Activated CD4-positive, alpha-beta memory T cell treated with anti-CD3 and anti-CD28 coated beads for 36 hours (primary cell): ENCODE measurements at places on chromosomes 6 and 20.

- DNase-seq, result no peak
These were observed 250.0 kb downstream of the UST start for GRCh38 chr6:148996815-148997214.

- no peak for DNase-seq
These were observed 79.8 kb downstream of the TBXT start for GRCh38 chr6:166087852-166088251.

DNA sequence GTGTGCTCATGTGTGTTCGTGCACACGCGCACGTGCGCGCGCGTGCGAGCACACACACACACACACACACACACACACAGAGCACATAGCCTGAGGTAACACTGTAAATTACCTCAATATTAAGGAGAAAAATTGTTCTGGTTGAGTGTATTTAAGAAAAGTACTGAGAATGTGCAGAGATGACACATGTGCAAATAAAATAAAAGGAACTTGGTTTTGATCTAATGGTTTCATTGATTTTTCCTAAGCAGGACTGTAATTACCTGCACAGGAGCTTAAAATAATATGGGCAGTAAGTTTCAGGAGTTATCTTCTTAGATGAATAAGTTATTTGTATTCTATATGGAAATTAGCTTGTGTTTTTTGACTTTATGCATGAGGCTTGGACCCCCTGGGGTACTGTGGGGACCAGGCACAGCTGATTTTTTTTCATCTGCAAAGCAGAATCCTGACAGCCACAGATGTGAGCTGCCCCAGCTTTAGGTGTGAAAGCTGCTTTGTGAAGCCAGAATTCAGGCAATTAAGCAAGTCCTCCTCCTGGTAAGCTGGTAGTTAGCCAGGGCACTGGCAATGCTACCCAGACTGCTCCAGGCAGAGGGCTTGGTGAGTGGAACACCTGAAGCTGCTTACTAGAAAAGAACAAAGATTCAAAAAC is 1040.6 kb upstream of the CITED2 start:
- no peak for DNase-seq

GRCh38 chr6:159483259-159483658 is 209.8 kb downstream of the SOD2 start:
- no peak for DNase-seq

GRCh38 chr6:159440911-159441703 is 251.9 kb downstream of the SOD2 start:
- no peak for DNase-seq

DNA sequence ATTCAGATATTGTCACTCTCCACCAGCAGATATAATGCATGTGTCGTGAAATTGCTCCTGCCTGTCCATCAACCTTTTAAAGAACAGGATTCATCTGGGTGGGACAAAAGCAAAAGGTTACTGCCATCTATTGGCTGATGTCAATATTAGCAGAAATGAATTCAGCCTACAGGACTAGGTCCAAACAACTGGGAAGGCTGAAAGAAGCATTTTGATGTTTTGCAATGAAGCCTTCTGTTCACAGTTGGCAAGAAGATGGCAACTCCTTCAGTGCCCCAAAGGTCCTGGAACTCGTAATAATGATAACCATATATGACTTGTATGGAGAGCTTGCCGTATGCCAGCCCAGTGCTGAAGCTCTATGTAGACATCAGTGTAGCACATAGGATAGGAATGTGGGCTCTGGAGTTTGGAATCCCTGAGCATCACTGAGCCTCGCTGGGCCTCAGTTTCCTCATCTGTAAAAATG is 7.5 kb downstream of the BCAS1 start:
- DNase-seq, result no peak

DNA sequence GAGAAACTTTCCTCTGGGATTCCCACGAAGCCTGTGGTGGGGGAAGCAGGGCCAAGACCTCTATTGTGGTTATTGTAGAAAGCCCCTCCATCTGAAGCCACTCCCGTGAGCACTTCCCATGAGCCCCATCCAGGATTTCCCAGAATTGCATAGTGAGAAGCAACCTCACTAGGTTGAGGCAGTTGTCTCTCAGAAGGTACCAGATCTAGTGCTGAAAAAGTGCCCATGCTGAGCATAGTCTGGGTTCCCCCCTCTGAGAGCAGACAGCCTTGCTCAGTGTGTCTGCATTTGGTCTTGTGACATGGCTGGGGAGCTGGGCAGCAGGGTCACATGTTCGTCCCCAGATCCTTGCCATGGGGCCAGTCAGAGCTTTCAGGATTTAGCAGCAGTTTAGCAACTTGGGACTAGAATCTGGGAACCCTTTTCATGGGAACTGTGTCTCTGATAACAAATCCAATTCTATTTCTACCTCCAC is 38.6 kb downstream of the SLC9A8 start:
- no peak for DNase-seq

GRCh38 chr20:62482146-62482809 is 6.5 kb upstream of the GATA5 start:
- no peak for DNase-seq

DNA sequence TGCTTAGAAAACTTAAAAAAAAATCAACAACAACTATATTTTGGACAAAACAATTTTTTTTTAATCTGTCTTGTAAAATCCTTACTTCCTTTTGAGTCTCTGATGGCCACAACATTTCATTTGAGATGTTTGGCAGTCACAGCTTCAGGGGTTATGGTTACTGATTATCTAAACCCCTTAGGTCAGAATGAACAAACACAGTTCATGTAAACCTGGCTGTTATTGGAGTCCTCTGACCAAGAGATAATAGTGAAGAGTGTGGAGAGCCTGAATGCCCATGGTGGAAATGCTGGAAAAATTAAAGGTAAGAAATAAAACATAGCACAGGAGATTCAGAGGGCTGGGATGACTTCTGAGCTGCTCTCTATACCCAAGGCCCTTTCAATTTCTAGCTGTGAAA is 38.2 kb downstream of the TMX4 start:
- no peak for DNase-seq

DNA sequence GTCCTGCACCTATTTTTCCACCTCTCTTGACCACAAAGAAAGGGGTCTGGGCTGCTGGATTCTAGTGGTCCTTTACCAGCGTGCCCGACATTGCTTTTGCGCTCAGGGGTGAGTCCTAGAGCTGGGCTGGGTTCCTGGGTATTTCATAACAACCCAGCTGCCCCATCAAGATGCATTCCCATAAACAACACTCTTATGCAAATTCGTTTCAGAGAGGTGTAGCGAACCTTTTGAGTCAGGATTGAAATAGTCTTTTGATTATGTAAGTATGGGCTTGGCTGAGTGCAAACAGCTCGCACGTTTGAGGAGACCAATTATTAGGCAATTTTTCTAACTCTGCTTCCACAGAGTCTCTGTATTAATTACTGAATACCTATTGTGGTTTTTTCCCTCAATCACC is 13.7 kb downstream of the ACOT13 start:
- DNase-seq, result no peak

DNA sequence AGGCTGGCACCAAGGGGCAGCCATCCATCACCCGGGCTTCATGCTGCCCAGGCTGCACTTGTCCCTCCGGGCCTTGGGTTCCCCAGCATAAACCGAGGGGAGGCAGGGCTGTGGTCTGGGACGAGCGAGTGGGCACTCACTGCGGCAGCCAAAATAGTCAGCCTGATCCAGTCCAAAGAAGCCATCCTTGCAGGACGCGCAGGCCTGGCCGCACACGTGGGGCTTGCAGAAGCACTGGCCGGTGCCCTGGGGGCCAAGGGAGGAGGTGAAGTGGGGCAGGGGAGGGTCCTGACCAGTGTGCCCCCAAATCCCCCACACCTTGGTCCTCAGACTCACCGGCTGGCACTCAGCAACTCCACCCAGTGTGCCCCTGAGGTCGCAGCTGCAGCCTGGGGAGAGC is 32.1 kb downstream of the ADRM1 start:
- no peak for DNase-seq

DNA sequence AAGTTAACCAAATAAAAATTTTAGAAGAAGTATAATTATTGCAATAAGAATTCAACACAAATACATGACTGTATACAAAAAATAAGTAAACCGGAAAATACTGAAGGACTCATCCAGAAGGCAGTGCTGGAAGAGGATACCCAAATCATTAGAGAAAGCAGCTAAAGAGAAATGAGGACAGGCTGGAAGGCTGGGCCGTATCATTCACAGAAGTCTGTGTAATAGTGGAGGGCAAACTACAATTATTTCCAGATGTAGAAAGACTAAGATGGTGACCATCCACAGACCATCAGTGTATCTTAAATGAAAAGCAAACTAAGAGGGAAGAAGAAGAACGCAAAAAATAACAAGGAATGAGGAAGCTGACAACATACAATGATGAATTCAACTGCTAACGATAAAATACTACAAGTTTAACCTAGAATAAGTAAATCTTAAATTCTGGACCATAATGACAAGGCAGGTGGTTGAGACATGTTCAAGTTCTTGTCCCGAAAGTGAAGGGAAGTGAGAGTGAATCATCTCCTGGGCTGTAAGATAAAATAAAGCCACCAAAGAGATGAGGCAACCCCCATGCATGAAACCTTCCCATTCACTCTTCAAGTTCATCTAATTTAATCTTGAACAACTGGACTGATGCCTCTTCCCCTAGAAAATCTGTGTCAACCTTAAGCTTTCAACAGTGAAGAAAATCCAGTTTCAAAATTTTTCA is 71.5 kb downstream of the SLC23A2 start:
- DNase-seq, result no peak

GRCh38 chr6:155628306-155628705 is 172.7 kb upstream of the NOX3 start:
- peak; percentile 85 for DNase-seq

DNA sequence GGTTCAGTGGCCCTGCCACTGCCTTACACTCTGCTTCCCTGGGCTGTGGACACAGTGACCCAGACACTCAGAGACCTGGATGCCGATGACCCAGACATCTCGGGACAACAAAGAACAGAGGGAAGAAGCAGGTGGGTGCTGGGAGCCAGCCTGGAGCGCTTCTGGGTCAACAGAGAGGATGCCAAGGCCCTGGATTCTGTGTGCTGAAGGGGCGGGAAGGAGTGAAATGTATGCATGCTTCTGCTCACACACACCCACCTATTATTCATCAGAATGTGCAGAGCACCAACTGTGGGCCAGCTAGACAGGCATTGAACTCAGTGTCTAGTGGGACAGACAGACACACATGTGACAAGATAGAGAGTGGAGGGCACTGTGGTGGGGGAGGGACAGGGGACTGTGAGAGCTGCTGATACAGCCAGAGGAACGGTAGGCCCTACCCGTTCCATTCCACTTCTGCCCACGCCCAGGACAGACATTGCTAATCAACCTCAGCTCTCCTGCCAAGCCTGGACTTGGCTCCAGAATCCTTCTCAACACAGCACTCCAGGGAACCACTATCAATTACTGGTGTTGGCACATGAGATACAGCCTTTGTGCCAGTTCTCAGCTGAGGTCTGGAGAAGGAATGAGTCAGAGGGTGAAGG is 20.2 kb downstream of the KCNK15 start:
- no peak for DNase-seq

- no peak for DNase-seq
These were observed 12.4 kb upstream of the CCN5 start for GRCh38 chr20:44702776-44703175.

GRCh38 chr20:43843096-43843964 is 71.3 kb upstream of the TOX2 start:
- no peak for DNase-seq

DNA sequence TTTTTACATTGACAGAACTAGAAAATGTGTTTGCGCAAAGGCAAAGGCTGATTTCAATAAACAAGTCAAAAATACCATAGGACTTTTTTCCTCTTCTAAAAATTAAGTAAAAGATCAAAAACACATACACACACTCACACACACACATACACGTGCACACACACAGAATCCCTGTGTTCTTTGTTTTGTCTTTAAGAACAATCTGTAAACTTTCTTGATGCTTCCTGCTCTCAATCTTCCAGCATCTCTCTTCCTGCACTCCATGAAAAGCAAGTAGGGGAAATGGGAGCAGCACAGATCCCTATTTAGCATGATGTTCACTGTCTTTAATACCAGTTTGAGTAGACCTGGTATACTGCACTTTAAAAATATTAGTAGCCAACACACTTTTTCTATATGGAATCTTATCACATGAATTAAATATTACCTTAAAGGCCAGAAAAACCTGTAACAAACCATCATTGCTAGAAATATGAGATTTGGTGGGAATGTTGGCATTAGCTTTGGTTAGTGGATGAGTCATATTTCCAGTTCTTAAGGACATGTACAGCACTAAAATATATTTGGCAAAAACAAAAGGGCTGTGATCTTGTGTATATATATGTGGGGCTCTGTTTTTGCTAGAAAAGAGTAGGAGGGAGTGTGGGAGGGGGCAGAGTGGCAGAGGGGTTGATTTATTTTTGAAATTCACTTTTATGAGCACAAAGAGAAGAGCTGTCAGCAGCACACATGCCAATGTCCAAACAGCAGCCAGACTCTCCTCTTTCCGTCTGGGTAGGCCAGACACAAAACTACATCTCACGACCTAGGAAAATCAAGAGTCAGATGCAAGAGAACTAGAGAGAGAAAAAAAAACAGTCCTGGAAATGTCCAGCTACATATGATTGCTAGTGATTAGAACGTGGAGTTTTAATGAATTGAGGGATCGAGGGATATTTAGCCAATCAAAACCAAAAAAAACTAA is 4.6 kb downstream of the PTPRK start:
- no peak for DNase-seq

- no peak for DNase-seq
These were observed 1.2 kb downstream of the RNF217 start for GRCh38 chr6:124963416-124963785.

- DNase-seq, result no peak
These were observed 170.1 kb upstream of the PHACTR1 start for GRCh38 chr6:12546410-12547002.

DNA sequence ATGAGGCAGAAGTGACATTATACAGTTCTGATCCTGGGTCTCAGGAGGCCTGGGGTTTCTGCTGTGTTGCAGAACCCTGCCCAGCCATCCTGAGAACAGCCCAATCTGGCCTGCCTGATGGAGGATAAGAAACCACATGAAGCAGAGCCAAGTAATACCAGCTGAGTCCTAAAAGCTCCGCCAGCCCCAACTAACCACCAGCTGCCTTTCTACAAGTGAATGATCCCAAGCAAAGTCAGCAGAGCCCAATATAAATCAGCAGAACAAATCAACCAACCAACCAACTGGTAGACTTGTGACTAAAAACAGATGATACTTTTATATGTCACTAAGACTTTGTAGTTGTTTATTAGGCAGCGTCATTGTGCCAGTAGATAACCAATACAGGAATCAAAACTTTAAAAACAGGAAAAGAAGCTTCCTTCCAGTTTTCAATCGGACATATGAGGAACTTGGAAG is 52.1 kb downstream of the SNX5 start:
- no peak for DNase-seq

DNA sequence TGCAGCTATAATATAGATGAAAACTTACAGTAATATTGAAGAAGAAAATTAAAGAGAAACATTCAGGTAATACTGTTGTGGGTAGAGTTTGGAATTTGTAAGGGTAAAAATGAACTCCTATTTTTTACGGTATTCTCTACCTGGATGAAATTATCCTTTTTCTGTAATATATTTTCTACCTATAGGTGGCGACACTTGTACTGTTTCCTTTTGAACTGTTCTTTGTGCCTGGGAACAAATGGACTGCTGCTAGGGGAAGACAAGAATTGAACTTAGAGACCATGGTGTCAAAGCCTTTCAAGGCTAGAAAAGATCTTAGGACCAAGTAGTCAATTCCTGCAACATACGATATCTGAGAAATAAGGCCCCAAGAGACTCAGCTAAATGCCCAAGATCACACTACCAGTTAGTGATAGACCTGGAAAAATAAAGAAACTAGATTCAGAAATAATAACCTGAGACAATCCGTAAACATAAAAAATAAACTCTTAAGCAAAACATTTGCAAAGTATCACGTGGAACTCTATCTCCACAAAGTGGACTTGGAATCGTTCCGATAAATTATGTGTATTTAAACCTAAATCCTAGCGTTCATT is 383.8 kb downstream of the TFAP2A start:
- DNase-seq, result no peak

- no peak for DNase-seq
These were observed 94.2 kb downstream of the WASF1 start for GRCh38 chr6:110085285-110085684.
